ENCODE measurements at places on chromosomes 16 and 17. TPM values are rescaled to one million over a fixed set of nuclear protein-coding genes. Genes with fewer than 3 reads are reported as not detected.

The SLC13A5 gene
- 329 TPM for polyA plus RNA-seq

The IGF2BP1 gene
- polyA plus RNA-seq: not detected

The NACA2 gene
- polyA plus RNA-seq: 0.32 TPM

The HSD17B1 gene
- 1.0 TPM for polyA plus RNA-seq

The ASPHD1 gene
- polyA plus RNA-seq: not detected

The GRAP gene
- 1.2 TPM for polyA plus RNA-seq

The HOXB3 gene
- 1.3 TPM for polyA plus RNA-seq

The TNFRSF17 gene
- polyA plus RNA-seq: 2.6 TPM

The SLC38A8 gene
- 1.0 TPM for polyA plus RNA-seq

The DNASE1L2 gene
- 0.13 TPM for polyA plus RNA-seq

The KRT222 gene
- 3.1 TPM for polyA plus RNA-seq

The MMP28 gene
- 0.30 TPM for polyA plus RNA-seq

The TMEM114 gene
- polyA plus RNA-seq: not detected

The CBLN1 gene
- 0.14 TPM for polyA plus RNA-seq

The ZNF778 gene
- polyA plus RNA-seq: 0.75 TPM

The SLC22A31 gene
- polyA plus RNA-seq: 0.15 TPM

The NME2 gene
- 202 TPM for polyA plus RNA-seq

The GGT6 gene
- polyA plus RNA-seq: 0.64 TPM

The ZNF629 gene
- 3.5 TPM for polyA plus RNA-seq

The ABCC6 gene
- 84.6 TPM for polyA plus RNA-seq

The ADORA2B gene
- 0.24 TPM for polyA plus RNA-seq

The ABCC12 gene
- not detected for polyA plus RNA-seq

The WNT3 gene
- polyA plus RNA-seq: 3.3 TPM
